ENCODE measurements at places on chromosomes 4 and X. TPM values are rescaled to one million over a fixed set of nuclear protein-coding genes. Genes with fewer than 3 reads are reported as not detected.

Gene JCHAIN
- not detected for total RNA-seq

Gene MMGT1
- total RNA-seq, result 9.1 TPM

DNA sequence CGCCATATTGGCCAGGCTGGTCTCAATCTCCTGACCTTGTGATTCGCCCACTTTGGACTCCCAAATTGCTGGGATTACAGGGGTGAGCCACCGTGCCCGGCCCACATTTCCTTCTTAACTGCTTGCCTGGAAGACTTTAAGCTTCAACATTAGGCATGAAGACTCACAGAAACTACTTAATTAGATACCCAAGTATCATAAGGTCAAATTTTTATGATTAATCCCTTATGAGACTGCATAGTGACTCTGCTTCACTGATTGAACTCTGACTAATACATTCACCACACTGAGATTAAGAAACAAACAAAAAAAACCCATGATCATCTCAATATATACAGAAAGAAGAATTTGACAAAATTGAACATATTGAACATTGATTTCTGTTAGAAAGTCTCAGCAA lies 87.4 kb upstream of the KCTD8 start:
- no peak for DNase-seq

DNA sequence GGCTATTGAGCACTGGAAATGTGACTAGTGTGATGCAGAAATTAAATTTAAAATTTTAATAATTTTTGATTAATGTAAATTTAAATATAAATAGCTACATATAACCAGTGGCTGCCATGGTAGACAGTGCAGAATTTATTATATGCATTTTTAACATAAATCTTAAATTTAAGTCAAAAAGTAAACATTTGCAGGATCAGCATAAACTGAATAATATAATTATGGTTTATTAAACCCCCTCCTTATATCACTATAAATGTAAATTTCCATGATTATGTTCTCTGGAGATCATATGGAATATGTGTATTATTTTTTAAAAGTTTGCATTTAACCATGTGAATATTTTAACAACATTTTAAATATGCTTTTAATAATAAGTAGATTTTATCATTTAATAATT lies 155.8 kb downstream of the TEX13C start:
- DNase-seq, result no peak

DNA sequence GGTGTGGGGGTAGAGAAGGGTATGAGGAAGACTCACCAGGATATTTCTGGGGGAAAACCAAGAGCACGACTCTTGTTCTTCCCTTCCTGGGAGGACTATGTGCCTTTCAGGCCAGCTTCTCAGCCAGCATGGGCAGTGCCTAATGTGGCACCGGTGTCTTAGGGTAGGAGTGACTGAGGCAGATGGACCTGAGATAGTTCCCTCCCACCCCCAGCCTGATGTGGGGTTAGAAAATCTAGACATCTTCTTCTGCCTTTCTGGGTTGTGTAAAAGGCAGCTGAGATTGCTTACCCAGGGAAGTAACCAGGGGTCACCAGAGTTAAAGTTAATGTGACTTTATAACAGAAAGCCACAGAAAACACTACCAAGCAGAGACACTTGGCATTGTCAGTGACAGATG lies 127.3 kb downstream of the TMA16 start:
- DNase-seq, result no peak

DNA sequence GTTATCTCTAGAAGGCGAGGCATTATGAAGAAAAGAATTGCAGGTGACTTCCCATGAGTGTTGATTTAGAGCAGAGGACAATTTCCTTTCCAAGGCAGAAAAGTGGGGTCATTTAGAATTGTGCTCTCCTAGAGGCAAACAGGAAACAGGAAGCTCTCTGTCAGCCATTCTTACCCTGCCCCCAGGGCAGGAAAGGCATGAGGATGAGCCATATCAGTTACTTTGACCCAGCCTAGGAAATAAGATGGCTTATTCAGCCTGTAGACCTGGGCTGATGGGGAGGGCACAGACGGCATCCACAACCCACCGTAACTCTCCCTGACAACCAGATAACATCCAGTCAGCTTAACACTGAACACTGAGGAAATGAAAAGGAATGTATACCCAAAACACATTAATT lies 88.8 kb upstream of the KDR start:
- DNase-seq, result no peak

Gene TEC
- 5.1 TPM for total RNA-seq

DNA sequence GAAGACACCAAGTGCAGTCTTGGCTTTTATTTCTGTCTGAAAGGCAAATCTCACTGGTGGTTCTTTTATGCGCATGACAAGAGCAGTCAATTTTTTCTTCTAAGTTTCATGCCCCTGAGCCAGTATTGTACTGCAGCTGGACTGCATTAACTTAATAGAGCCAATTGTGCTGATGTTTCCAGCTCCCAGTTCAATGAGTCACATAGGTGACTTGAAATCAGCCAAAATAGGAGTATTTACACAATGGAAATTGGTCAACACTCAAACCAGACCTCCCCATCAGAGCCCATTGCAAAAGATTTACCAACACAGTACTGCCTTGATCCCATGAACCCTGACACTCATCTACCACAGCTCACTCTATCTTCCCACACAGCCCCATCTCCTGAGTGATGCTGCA lies 100.3 kb upstream of the GUCY1A1 start:
- DNase-seq, result no peak

GRCh38 chr4:139210486-139210885 lies 33.5 kb upstream of the ELF2 start:
- DNase-seq, result peak; percentile 58

DNA sequence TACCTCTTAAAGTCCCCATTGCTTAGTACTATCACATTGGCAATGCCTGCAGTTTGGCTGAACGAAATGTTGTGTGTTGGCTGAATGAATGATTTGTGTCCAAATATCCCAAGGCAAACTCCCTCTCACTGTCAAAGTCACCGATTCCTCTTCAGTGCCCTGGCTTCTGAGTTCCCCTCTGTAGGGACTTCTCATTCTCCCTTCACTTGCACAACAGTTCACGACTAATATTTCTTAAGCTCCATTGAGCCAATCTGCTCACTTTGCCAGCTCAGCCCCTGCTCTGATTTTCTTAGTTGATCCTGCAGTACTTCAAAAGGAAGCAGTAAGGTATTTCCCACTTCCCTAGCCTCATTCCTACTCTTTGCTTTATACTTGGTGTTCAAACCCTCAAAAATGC lies 21.9 kb upstream of the PACRGL start:
- no peak for DNase-seq

Gene LINC00632
- total RNA-seq, result 36.6 TPM

DNA sequence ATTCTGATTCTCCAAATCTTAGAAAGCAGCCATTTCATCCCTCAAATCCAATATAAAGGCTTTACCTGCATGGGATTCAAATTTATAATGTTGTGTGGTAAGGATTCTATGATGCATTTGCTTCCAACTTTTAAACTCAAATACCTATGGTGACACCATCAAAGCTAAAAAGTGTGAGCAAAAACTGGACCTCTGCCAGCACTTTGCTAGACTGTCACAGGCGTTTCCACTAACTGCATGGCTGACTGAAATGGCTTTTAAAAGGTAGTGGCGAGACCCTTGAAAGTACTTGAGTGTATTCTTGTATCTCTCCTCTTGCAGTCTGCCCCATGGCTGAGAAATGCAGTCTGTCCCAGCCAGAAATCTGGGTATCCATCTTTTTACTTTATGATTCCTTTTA lies 169.4 kb downstream of the AMELX start:
- no peak for DNase-seq

- peak; percentile 59 for DNase-seq
These were observed 131.7 kb downstream of the REPS2 start for GRCh38 chrX:17078031-17078720.

DNA sequence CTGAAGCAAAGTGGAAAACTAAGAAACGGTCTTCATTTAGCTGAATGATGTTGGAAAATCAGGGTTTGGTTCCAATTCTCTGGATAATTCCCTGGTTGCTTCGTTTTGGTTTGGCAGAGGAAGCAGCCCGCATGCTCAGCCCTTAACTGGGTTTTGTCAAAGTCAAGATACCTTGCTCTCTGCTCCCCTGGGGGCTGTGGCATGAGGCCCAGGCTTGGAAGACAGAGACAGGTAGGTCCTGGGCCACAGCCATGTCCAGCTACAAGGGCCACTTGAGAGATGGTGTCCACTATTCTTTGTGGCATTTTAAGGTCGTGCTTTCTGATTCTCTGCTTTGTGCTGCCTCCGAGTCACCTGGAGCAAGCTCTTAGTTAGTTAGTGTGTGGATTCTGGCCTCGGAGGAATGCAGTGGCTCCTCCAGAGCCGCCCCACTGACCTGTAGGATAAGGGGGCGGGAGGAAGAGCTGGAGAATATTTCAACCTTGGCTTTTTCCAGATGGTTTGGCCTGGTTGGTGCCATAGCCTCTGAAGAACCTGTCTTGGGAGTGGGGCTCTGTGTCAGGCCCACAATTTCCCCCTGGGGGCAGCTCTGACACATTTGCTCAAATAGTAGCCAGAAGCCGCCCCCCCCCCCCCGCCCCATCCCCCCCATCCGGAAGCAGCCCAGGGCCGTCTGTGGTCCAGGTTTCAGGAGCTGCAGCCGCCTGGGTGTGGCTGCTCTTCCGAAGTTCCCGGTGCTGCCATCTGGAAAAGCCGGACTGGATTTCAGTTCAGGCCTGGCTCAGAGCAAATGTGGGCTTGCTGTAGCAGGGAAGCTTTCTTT lies 147.1 kb downstream of the NHS start:
- DNase-seq, result peak; percentile 30
